ENCODE measurements at places on chromosomes 1 and 21.

DNA sequence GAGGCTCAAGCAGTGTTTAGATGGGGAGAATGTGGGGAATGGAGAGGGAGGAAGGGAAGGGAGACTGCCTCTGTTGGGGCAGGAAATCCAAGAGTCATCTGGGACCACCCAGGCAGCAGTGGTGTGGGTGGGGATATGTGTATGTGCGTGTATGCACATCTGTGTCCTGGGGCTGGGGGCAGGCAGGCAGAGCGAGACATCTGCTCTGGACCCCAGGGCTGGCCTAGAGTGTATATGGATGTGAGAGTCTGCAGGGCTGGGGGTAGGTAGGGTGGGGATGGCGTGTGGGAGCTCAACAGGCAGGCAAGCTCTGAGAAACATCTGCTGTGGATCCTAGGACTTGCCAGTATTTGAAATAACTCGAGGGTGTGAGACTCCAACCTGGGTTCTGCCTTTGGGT, 3.5 kb downstream of the PTCH2 start:
- DNase-seq: no peak

DNA sequence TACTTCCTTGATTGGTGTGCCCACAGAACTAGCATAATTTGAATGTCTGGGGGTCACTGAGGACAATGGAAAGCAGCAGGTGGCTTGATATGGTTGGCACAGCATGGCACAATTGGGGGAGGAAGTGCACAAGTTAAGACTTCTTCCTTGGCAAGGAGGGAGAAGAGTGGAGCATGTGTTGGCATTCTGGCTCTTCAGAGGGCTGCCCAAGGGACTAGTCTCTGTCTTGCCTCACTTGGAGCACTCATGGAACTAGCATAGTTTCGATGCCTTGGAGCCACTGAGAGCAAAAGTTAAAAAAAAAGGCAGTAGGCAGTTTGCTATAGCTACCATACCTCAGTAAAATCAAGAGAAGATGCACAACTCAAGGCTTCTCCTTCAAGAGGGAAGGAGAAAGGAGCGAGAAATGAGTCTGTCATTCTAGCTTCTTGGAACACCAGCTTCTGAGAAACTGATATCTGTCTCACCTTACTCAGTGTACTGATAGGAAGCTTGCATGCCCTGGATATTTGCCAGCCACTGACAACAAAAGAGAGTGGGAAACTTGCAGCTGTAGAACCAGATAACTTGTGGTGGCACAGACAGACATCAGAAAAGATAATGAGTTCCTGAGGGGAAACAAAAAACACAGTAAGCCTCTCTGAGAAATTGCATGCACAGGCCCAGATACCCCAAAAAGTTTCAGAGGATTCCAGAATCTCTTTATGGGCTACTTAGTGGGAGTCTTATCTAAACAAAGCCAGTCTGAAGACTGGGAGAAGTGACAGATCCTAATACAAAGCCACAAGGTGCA, 207.5 kb upstream of the SAMSN1 start:
- DNase-seq: no peak

DNA sequence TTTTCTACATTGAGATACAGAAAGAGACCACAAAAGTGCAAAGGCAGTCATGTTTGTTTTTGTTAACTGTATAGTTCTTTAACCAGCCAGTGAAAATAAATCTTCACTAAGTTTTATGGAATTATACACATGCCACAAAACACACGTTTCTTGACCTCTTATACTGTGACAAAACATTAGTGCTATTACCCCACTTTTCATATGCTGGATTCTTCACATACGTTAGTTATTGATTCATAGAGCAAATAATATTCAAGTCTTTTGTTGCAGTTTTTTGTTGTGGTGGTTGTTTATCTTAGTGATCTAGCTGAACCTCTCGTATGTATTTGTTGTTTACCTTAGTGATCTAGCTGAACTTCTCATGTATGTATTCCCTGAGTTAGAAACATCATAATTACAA, 28.0 kb downstream of the LYPLAL1 start:
- no peak for DNase-seq

GRCh38 chr1:63718541-63718970, 55.3 kb upstream of the ROR1 start:
- DNase-seq: no peak

GRCh38 chr1:107362468-107363140, 221.8 kb downstream of the NTNG1 start:
- DNase-seq: no peak

DNA sequence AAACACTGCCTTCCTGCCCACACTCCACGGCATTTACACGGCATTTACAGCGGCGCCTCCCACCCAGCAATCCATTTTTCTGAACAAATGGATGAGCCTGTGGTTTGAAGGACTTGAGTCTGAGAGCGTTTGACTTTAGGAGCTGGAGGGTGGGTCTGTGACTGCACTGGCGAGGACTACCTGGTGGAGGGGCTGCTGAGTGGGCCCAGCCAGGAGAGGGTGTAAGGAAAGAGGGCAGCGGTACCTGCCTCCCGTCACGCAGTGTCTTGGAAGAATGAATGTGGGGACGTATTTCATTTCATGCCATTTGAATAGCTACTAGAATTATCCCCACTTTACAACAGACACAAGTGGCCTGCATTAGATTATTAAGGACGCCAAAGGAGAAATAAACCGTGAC, 62.9 kb downstream of the B3GALT5 start:
- no peak for DNase-seq

DNA sequence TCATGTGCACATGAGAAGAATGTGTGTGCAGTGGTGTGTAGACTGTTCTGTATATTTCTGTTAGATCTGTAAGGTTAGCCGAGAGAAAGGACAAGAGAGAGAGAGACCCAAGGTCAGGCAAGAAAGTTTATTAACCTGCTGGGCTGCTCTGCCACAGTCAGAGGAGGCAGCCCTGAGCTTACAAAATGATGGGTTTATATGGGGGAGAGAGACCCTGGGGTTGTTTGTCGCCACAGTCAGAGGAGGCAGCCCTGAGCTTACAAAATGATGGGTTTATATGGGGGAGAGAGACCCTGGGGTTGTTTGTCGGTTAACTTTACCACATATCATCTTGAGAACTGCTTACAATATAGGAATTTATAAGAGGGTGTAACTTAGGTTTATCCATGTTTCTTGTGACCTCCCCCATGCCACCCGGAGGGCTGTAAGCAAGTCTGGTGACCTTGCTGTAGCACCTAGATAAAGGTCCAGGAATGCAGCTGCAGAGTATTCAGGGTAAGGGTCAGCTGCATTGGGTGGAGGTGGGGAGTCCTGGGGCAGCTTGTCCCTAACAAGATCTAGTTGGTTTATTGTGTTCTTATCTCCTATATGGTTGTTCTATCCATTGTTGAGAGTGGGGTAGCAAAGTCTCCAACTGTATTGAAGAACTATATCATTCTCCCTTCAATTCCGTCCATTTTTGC, 9.3 kb upstream of the ZBTB40 start:
- DNase-seq: no peak

GRCh38 chr1:197304638-197305200, 36.7 kb downstream of the CRB1 start:
- DNase-seq: no peak

GRCh38 chr1:116306840-116307442, 66.1 kb upstream of the ATP1A1 start:
- no peak for DNase-seq

All from CD4-positive, alpha-beta memory T cell (primary cell).